H7 (cell line): ENCODE measurements at places on chromosomes 1 and 21. TPM values are rescaled to one million over a fixed set of nuclear protein-coding genes. Genes with fewer than 3 reads are reported as not detected.
A peak's percentile ranks its signal among the peaks of the same experiment; 100 is the strongest.

GRCh38 chr1:95742591-95743089 is 508.6 kb downstream of the RWDD3 start:
- DNase-seq, result no peak

SLC25A33 gene
- 17.4 and 23.2 TPM in 2 replicates for total RNA-seq

PYCR2 gene
- total RNA-seq, result 308 and 356 TPM in 2 replicates

DNA sequence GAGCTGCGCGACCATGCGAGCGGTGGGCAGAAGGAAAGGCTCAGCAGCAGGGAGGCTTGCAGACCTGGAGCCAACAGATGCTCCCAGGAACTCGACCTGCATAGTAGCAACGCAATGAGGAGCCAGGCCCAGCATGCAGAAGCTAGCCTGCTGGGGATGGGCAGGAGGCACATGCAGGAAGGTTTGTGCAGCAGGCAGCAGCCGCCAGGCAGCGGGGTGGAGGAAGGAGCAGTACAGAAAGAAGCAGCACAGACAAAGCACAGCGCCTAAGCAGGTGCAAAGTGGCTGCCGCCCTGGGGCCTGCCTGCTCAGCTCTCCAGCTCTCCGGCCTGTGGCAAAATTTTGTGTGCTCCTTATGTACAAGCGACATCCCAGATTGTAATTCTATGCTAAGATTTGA is 213.5 kb upstream of the MAP1LC3C start:
- peak; percentile 52 for DNase-seq
